ENCODE measurements at places on chromosomes 7 and 10.
A peak's percentile ranks its signal among the peaks of the same experiment; 100 is the strongest.

DNA sequence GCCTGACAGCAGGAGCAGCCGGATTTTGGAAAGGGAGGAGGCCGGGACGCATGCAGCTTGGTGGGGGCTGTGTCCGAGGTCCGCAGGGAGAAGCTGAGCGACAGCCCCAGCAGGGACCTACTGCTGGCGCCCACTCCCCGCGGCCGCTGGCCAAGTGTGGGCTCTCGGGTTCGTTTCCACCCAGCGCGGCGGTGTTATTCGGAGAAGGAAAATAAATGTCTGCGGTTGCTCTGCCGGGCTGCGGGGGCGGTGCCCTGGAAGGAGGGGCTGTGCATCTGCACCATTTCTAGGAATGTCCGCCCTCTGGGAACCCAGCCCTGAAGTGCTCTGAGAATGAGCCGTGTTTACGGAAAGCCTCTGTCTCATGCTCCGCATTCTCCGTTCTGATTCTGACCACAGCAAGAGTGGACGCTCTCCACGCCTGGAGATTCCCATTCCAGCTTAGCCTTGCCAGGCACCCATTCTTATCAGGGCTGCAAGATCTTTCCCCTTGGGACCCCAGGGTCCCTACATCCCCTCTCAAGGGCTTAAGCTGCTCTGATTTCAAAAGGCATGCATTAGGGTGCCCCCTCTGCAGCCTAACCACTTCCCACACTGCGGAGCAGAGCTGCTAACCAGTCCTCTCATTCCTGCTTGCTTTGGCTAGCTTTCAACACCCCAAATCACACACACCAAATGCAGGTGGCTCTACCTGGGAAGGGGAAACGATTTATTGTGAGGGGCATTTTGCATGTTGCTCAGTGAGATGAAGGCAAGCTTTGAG is 256.6 kb upstream of the GLI3 start:
- no peak for DNase-seq

GRCh38 chr10:11431216-11431555 is 180.3 kb downstream of the USP6NL start:
- DNase-seq, result no peak

DNA sequence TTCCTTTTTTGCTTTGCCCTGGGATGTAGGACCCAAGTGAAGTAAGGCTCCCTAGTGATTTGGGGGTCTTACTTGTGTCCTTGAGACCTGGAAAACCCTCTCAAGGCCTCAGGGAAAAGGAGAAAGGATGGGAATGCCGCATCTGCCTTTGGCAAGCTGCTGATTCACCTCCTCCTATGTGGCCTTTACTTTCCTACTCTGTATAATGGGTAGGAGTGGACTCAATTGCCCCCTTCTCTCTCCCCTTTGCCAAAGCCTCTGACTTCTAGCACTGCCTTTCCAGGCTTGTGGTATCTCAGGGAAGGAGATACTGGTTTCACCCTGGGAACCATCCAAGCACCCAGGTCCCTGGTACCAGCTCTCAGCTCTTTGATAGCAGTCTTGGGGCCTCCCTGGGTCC is 35.4 kb downstream of the UNC5B start:
- no peak for DNase-seq

GRCh38 chr10:49086889-49087288 is 28.4 kb downstream of the VSTM4 start:
- no peak for DNase-seq

DNA sequence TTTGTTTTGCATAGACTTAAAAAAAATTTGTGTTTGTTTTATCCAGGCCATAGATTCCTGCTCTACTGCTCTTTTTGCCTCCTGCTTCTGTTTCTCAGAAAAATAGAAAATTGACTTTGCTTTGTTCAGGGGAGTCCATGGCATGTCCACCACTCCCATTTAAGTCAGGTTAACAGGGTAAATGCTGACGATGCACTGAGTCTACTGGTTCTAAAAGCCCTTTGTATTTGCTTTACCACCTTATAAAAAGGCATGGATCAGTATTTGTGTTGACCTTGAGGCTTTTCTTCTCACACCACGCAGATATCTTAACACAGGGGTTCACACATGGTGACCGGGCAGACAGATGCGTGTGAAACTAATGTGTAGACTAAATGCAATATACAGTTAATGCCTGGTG is 139.5 kb upstream of the RHEB start:
- DNase-seq, result no peak

DNA sequence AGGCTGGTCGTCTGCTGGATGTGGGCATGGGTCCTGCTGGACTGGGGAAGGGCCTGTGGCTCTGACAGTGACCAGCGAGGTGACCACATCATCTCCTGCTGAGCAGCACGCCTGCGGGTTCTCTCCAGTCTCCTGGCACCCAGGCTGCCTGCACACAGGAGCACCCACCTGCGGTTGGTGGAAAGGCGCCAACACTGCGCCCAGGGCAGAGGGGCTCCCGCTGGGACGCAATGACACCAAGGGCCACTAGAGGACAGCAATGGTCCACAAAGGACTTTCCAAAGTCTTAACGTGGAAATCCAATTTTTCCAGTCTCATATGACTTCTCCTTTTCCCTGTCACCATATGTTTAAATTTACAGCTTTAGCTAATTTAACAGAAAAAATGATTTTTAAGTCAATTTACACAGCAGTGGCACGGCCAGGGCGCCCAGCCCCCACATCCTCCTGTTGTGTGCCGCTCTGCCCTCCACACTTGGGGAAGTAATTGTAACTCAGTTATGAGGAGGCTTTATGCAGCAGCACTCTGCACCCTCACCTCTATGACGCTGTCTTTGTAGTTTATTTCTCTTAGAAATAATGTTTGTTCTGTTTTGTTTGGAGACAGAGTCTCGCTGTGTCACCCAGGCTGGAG is 38.1 kb downstream of the CFAP46 start:
- DNase-seq, result peak; percentile 7

GRCh38 chr10:20274571-20274970 is 458.3 kb downstream of the PLXDC2 start:
- DNase-seq, result no peak
